GM18507 (cell line): ENCODE measurements at places on chromosomes 2 and 18.

DNA sequence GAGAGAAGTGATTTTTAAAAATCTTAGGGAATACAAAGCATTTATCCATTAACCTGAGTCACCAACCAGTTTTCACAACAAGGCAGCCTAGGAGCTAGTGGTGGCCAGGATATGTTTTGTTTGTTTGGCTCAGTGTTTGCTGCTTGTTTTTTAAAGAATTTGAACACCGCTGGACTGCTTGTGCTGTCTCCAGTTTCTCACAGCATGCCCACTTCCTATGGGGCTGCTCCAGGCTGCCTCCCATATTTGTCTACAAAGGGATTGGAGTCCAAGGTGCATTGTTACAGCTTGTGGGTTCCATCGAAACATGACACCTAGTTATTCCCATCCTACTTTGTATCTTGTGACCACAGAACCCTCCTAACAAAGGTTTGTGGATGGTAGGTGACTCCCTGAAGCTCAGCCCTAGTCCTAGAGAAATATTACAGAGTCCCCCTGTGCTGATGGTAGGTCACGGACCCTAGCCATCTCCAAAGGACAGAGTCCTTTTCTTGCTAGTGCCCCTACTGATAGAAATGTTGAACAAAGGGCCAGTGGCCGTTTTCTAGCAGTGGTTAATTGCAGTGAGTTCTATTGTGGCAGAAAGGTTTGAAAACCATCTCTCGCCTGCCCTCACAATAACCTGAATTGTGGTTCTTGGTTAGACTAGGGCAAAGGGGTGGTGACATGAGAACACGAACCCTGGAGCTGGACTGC lies 23.2 kb downstream of the GPR39 start:
- DNase-seq = no peak

DNA sequence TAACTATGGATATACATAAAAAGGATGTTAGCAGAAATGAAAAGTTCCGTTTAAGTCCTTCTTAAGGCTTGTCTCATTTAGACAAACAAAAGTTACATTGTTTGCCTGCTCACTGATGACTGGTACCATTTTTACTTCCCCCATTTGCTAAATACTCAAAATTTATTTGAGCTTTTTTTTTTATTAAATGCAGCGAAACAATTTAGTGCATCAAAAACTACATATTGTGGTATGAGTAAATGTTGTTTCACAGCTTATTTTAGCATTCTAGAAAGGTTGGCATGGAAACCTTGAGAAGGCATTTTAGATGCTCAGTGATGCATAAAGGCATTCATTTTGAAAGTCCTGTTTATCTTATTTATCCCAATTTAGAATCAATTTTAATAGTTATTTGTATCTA lies 100.0 kb downstream of the MAP2 start:
- no peak for DNase-seq

GRCh38 chr2:203225423-203226039 lies 13.3 kb upstream of the CYP20A1 start:
- DNase-seq = no peak

- DNase-seq = no peak
Measured at GRCh38 chr2:1313240-1313924, 99.9 kb upstream of the TPO start.

GRCh38 chr18:61734396-61734795 lies 158.4 kb downstream of the RNF152 start:
- DNase-seq = no peak

DNA sequence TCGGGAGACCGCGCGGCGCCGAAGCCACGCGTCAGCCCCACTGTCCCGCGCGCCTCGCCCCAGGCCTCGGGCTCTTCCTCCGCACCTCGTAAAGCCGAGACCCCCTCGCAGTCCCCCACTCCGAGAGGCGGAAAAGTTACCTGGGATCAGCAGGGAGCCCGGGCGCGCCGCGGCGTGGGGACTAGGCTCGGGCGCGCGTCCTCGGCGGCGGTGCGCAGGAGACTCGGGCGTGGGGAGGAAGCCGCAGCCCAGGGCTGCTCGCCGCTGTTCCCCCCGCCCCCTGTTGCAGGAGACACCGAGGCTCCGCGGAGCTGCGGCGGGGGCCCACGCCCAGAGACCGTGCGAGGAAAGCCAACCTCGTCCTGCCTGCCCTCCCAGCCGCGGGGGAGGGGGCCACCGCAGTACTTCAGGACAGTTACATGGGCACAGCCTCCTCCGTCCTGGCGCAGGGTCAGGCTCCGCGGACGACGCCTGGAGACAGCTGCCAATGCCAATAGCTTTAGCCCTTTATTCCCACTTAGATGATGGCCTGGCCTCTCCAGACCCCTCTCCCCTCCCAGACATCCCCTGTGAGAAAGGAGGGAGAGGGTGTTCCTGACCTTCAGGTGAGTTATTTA lies at the start of gene EPB41L3:
EPB41L3 (minus strand) TSS at position 225 of the 617 bp plus-strand sequence. CDS start 54,814 bp downstream, outside the sequence.
- no peak for DNase-seq

DNA sequence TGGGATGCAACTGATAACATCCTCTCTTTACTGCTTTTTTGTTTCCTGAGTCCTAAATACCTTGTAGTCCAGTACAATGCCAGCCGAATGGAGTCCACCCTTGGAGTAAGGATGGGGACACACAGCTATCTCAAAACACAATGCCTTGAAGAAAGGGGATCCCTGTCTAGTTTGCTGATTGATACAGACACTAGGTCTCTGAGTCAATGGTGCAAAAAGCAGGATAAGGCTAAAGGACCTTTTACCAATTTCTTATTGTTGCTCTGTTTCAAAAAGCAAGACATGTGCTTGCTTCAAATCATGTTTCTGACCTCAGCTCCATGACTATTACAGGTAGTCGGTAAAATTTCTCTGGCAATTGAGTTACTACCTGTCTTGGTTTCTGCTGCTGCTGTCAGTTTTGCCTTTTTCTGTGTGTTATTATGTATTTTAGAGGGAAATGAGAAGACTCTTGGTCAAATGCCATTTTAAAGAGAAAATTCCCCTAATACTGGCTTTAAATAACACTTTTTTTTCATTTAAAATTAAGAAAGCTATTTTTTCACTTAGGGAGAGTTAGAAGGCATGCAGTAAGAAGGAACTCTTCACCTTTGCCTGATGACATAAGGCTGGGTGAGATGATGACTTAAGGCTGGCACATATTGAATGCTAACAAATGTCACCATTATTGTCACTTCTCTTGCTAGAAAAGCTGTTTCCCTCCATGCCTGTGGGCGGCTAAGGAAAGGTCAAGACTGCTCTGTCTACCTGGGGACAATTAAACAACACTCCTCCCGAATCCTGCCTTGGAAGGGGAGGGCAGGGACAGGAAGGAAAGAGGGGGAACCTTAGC lies 4.9 kb upstream of the FIGLA start:
- DNase-seq = no peak

- DNase-seq = no peak
Measured at GRCh38 chr2:168961450-168962229, 60.5 kb downstream of the G6PC2 start.
